ENCODE measurements at places on chromosomes 3 and 15.

- DNase-seq, result no peak
Measured at GRCh38 chr15:98954411-98954810, 53.2 kb downstream of the PGPEP1L start.

- DNase-seq, result no peak
Measured at GRCh38 chr15:100923902-100924301, 4.7 kb downstream of the LRRK1 start.

DNA sequence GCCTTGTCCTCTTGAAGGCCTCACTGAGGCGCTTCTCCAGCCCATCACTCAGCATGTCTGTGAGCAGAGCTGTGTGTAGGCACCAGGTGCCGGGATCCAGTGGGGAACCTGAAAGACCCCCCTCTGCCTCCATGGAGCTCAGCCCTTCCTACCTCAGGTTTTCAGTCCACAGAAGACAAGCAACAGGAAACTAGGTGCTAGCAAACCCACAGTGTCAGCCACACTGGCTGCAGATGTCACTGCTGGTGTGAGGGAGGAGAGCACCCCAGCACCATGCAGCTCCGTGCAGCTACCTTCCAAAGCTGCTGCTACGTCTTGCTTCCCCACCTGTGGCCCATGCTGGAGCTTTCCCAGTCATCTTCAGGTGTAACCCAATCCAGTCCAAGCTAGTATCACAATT is 17.9 kb downstream of the PSTPIP1 start:
- DNase-seq, result no peak

DNA sequence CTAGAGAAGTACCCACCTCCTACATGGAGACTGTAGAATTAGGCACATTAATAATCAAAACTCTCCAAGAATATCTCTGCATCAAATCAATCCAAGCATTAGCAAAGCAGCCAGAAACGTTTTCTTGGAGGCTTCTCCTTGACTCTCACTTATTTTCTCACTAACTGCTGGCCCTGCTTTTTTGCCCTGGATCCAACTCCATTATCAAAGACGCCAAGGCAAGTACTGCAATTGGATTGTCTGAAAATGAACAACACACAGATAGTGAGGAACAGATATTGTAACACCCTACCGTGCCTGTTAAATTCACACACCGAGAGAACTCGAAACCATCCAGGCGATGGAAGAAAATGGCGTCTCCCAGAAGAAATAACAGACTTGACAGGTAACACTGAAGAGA is 256.2 kb upstream of the MDFIC2 start:
- DNase-seq, result no peak

- no peak for DNase-seq
Measured at GRCh38 chr3:32352563-32352962, 39.1 kb upstream of the CMTM7 start.

GRCh38 chr3:104909198-104909597 is 457.5 kb upstream of the ALCAM start:
- DNase-seq, result no peak

DNA sequence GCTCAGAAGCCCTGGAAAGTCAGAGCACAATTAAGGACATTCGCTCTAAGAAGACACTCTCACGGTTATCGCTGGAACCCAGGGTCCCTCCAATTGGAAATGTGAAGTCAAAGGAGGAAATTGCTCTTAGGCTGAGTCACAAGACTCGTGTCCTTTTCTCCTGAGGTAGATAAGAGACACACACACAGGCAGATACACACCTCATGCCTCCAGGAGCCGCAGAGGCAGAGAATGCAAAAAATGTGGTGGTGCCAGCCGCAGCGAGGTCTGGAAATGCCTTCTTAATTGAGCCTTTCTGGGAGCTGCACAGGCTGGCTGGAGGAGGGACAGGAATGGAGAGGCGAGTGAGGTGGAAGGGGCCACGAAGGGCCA is 189.3 kb downstream of the OPA1 start:
- DNase-seq, result no peak

- no peak for DNase-seq
Measured at GRCh38 chr15:72840114-72840513, 56.6 kb upstream of the ADPGK start.

- no peak for DNase-seq
Measured at GRCh38 chr15:43429687-43430086, 58.8 kb downstream of the TUBGCP4 start.

DNA sequence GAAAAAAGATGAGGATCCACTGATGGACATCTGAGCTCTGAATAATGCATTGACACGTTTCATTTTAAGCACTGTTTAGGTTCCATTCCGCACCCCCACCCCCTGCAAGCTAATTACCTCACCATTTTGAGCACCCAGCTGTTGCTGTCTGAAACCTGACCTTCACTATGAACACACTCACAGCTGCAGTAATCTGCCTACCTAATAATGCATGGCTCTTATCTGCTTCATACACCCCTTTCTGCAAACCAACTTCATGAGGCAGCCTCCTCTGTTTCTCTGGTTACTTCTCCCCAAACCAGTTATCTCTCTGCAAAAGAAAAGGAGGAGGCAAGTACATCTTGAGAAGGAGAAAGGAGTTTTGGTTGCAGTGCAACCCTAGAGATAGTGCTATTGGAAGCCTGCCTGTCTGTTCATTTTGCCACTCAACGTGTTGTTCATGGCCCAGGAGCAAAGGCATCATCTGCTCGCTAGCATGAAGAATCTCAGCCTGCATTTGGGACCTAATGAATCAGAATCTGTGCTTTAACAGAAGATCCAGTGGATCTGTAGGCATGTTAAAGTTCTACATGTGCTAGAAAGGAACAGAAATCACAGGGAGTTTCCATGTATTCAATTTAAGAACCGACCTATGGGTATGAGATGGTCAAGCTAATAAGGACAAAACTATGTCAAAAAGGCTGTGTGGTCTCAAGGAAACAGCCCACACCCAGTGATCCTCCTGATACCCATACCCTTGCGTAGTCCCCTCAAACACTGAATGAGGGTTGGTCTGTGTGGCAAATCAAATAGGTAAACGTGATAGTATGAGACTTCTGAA is 87.2 kb downstream of the MB21D2 start:
- peak; percentile 48 for DNase-seq

- no peak for DNase-seq
Measured at GRCh38 chr3:43094851-43095250, 11.0 kb downstream of the POMGNT2 start.

DNA sequence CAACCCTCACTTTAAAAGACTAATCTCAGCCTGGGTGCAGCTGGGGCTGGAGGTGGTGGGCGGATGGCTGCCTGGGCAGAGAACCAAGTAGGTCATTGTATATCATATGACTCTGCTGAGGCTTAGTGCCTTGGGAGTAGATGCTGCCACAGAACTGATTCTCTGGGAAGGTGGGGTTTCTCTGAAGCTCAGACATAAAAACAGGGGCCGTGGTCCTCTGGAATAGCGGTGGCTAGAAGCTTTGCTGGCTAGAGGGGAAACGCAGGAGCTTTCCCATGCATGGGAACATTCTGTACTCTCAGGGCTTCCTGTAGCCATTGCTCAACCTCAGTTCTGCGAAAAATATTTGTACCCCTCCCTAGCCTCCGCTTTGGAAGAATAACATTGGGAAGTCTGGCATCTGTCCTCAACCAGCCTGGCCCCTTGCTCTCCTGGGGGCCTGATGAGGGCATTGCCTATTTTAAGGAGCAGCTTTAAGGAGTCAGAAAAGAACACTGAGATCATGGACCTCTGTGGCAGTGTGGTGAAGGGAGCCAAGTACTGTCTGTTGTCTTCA is 14.7 kb downstream of the TIMP4 start:
- no peak for DNase-seq

GRCh38 chr3:56899078-56899477 is 97.3 kb upstream of the ARHGEF3 start:
- no peak for DNase-seq

DNA sequence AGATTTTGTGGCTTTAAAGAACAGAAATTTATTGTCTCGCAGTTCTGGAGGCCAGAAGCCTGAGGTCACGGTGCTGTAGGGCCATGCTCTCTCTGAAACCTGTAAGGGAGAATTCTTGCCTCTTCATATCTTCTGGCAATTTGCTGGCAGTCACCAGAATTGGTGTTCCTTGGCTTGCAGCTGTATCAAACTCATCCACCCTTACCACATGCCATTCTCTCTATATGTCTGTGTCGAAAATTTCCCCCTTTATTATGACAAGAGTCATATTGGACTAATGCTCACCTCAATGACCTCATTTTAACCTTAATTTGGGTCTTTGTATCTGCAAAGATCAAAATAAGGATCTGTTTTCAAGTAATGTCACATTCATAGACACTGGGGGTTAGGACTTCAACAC is 266.7 kb downstream of the IL20RB start:
- DNase-seq, result peak; percentile 15

DNA sequence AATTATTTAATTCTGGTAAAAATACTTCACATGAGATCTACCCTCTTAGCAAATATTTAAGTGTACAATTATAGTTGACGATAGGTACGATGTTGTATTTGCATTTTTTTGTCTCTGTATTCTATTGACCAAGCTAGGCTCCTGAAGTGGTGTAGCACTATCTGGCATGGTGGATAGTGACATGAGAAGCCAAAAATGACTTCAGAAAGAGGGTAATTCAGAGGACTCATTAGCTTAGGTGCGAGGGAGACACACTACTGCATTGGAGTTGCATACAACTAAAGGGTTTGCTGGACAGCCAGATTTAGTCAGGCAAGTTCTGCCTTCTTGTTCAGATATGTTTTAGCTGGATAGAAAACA is 50.6 kb downstream of the KBTBD8 start:
- no peak for DNase-seq

- DNase-seq, result no peak
Measured at GRCh38 chr3:15812183-15812582, 14.4 kb upstream of the ANKRD28 start.

- DNase-seq, result no peak
Measured at GRCh38 chr15:101559952-101560351, 70.4 kb upstream of the PCSK6 start.

- DNase-seq, result no peak
Measured at GRCh38 chr3:132880986-132881385, 157.2 kb upstream of the TMEM108 start.

- no peak for DNase-seq
Measured at GRCh38 chr3:131050001-131050400, 23.3 kb downstream of the NEK11 start.

- DNase-seq, result no peak
Measured at GRCh38 chr3:156036258-156037053, 83.9 kb upstream of the KCNAB1 start.

GRCh38 chr3:116667791-116668190 is 41.8 kb upstream of the TUSC7 start:
- DNase-seq, result no peak

- no peak for DNase-seq
Measured at GRCh38 chr15:40508216-40508615, 37.4 kb downstream of the CHST14 start.

DNA sequence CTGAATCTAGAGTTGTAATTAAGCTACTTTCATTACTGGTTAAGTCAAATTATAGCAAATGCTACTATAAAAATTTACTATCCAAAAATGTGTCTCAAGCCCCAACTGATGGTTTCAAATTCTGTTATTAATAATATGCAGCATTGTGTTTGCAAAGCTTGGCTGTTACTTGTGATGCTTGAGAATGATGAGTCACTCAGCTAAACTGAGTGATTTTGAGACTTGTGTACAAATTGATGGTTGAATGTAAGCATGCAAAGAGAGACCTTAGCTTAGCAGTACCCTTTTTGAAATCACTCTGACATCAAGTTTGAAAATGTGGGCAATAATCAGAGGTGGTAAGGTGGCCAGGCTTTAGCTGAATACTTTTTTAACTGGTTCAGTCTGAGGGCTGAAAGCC is 27.6 kb downstream of the OPA1 start:
- DNase-seq, result peak; percentile 22

DNA sequence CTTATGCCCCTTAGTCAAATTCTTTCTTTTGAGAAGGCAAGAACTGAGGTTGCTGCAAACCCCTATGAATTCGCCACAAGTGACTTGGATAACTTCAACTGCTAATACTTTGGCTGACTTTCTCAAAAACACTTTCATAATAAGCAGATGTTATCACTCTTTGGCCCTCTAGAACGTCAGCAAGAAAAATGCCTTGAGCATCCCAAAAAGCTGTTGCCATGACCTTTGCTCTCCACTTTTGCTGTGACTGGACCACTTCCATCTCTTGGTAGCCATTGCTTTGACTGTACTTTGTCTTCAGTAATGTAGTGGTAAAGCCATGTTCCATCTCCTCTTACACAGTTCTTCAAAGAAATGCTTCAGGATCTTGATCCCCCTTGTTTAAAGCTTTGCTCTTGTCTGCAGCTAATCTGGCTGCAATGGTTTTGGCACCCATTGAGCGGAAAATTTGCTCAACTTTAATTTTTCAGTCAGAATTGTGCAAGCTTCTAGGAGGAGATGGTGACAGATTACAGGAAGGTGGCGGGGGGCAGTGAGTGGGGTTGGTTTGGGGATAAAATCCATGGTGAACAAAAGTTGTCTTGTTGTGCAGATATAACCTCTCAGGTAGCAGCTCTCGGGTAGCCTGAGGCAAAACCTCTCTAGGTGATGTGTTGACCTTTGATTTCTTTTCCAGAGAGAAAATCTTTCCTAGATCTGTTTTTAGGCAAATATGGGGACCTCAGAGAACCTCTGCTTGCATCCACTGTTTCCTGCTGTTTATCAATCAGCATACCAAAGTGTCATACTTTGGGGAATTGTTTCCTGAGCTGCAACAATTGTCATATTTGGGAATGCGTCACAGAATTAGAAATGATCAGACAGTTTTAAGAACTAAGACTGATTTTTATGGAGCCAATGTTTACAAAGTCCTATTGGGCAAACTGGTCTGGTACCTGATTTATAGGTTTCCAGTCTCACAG is 83.6 kb downstream of the CCR1 start:
- no peak for DNase-seq

DNA sequence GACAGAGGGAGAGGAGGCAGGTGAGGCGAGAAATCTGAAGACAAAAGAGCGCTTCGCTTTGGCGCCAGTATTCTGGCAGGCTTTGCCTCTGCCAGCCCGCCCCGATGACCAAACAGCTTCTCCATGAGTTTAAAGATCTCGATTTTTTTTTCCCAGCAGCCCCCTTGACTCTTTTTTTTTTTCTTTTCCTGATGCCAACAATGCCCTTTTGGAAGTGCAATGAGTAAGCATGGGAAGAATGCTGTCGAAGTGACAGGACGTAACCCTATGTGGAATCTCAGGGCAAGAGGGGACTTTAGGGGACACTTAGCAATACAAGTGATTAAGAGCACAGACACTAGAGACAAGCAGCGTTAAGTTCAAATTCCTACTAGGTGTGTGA is 211.7 kb downstream of the FGF12 start:
- no peak for DNase-seq

DNA sequence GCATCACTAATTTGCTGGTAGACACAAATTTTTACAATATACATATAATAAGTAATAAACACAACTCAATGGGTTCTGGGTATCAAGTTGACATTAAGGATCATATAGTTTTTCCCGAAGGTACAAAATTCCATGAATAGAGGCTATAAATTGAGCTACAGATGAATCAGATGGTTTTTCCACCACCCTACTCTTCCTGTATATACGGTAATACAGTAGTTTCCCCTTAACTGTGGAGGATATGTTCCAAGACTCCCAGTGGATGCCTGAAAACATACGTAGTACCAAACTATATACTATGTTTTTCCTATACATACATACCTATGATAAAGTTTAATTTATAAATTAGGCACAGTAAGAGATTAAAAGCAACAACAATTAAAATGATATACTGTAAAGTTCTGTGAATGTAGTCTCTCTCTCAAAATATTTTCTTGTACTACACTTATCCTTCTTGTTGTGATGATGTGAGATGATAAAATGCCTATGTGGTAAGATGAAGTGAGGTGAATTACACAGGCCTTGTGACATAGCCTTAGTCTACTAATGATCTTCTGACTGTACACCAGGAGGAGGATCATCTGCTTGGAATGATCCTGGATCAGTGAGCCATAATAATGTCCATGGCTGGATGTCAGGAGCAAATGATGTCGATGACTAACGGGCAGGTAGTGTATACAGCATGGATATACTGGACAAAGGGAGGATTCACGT is 116.7 kb downstream of the NR1I2 start:
- no peak for DNase-seq

Measured in GM06990 (cell line).